Fibroblast of skin of right quadriceps (primary cell): ENCODE measurements at places on chromosomes 5 and 9.

DNA sequence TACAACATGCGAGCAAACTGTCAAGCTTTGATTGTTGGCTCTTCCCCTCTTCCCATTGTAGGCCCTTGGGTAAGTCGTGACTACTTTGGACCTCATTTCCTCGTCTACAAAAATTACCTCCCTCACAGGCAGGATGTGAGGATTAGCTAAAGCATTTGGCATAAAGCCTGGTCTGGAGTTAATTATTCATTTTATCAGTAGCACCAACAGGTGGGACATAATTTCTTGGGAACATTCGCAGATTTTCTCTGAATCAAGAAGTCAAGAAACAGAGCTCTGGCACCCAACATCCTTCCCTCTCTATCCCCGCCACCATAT is 39.9 kb upstream of the SEMA6A start:
- DNase-seq = no peak

DNA sequence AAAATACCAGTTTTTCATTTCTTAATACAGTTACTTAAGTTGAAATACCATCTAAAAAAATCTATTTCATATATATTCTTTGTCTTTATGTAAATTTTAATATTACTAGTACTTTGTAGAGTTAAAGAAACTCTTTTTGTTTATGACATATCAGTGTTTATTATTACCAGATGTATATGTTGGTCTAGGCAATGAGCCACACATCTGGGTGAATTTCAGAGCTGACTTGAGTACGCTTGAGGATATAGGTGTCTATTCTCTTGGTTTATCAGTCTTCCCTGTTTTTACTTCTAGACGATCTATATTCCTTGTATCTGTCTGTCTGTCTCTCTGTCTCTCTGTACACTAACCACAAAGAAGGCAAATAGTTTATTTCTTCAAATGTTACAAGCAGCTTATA is 2.9 kb downstream of the SMAD5 start:
- peak; percentile 33 for DNase-seq

DNA sequence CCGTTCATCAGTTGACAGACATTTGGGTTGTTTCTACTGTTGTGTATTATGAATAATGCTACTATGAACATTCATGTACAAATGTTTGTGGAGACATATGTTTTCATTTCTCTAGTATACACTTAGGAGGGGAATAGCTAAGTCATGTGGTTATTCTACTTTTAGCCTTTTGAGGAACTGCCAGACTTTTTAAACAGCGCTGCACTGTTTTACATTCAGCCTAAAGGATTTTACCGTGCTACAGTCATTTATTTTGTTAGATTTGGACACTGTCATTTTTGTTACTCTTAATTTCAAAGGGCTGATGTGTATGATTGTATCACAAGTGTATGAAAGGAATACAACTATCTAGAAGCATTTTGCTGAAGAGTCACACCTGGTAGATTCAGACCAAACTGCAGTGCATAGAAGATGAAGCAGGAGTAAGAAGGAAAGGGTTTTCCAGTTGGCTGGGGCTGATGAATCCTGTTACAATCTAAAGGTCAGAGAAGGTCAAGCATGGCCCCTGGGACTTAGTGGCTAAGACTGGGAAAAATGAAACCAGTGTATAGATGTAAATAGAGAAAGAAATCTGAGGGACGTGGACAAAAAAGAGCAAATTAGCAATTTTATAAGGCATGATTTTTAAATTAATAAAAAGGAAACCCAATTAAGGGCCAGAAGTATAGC is 509.7 kb downstream of the PSAT1 start:
- DNase-seq = no peak

- DNase-seq = no peak
Observed at GRCh38 chr5:69083412-69083811, 10.4 kb upstream of the SLC30A5 start.

GRCh38 chr9:88164850-88165249 is 26.6 kb upstream of the SPATA31C2 start:
- DNase-seq = no peak

DNA sequence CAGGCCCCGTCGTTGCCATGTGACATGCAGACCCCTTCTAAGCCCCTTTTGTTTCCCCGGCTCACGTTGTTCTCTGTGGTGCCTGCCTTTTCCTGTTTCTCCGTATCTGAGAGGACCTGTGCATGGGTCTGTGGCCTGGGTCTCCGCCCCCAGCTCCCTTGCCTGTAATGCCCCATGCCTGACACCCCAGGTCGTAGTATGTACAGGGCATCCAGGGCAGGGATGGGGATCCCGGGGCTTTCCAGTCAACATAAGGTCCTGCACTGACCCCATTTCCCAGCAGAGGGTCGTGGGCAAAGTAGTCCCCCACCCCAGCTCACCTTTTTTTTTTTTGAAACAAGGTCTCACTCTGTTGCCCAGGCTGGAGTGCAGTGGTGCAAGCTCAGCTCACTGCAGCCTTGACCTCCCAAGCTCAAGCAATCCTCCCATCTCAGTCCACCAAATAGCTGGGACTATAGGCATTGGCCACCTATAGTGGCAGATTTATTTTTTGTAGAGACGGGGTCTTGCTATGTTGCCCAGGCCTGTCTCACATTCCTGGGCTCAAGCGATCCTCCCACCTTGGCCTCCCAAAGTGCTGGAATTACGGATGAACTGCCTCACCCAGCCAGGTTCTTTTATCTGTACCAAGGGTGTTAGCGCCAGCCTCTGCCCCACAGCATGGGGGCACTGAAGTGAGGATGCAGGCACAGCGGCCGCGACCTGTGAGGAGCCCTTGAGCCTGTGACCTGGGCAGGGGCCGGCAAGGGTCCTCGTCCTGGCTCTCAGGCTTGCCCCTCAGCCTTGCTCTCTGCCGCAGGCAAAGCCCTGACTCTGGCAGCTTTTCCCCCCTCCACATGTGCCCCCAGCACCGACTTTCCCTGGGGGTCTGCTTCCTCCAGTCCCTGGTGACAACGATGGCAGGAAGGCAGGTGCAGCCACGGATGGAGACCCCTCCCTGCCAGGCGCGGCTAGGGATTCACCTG is 19.1 kb upstream of the QSOX2 start:
- DNase-seq = no peak

DNA sequence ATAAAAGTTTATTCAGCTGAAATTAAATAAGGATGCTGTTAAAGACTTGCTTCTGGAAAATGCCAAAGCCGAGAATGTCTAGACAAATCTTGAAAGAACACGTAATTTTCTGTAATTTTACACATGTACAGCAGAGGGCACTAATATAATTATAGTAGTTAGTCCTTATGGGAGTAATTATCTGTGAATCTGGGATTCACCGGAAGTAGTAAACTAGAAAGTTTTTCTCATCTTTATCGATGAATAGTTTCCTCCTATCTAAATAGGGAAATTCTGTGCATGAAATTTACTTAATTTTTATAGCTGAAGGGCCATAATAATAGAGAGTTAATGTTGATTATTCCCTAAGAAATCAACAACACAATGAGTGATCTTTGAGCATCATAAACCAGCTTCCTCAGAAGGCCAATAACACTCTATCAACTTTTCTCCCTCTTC is 18.4 kb upstream of the CNTLN start:
- DNase-seq = peak; percentile 55

- no peak for DNase-seq
Observed at GRCh38 chr9:69134412-69134811, 39.7 kb upstream of the TJP2 start.

- no peak for DNase-seq
Observed at GRCh38 chr5:60851626-60852025, 7.6 kb upstream of the ELOVL7 start.

DNA sequence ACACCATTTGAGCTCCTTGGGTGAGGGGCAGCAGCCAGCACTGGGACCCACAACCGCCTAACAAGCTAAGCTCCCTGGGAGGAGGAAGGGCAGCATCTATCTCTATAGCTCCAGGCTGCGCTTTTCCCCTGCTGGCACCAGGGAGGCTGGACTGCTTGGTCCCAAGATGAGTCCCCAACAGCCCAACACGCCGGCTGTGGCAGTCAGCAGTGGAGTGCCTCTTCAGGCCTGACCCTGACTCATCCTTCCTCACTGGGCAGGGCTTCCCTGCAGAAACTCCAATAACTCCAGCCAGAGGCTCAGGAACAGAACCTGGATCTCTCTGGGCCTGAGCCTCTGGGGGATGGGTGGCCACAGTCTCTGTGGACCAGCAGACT is 113.7 kb upstream of the ADAMTS16 start:
- DNase-seq = no peak

DNA sequence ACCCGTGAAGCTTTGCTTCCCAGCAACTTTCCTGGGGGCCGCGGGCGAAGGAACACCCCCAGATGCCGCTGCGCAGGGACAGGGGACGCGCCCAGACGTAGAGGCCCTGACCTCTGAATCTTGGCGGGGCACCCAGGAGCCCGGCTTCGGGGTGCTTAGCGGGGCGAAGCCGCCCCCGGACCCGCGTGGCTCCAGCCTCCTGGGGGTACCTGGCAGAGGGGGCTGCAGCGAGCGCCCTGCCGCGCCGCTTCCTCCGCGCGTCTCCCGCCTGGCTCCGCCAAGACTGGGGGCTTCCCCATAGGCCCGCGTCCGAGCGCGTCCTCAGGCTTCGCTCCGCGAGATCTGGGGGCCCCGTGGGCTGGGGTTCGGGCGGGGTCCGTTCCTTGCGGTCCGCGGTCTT is 23.0 kb upstream of the ZNF782 start:
- no peak for DNase-seq

- DNase-seq = no peak
Observed at GRCh38 chr5:57531333-57531732, 48.7 kb upstream of the ACTBL2 start.

DNA sequence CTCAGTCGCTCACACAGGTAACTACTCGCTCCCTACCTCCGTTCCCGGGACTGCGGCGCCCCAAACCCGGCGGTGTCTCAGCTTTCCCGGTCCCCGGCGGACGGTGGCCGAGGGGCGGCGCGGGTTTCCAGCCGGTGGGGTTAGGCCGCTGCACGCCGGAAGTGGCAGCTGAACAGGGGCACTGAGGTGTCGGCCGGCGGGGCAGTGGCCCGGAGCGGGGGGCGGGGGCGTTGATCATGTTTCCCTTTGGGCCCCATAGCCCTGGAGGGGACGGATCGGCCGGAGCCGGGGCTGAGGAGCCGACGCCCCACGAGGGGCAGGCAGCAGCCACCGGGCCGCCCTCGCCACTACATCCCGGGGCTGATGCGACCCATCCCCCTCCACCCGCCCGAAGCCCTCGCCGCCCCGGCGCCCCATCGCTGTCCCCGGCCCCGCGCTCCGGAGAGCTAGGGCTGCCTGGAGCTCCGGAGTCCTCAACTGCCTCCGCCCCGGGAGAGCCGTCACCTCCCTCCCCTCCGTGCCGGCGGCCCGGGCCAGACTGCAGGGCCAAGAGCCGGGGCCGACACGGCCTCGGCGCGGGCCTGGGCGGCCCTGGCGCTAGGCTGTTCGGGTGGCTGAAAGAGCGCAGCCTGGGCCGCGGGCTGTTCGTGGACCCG is at the start of gene DCAF10:
Gene DCAF10 (plus strand): TSS at position 167 of the 656 bp plus-strand sequence. CDS start 70 bp downstream, at position 237.
- peak; percentile 84 for DNase-seq

DNA sequence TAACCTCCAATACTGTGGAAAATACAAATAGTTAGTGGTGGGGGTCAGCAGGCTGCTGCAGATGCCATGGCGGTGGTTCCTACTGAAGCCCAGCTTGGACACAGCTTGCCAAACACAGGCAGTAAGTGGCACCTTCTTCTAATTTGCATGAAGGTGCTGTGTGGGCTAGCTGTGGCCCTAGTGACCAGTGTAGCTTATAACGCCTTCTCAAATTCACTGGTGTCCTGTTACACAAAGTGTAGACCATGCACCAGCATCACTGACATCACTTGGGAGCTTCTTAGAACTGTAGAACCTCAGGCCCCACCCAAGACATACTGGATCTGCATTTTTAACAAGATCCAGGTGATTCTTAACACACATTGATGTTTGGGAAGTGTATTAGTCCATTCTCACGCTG is 58.8 kb upstream of the TGFBR1 start:
- DNase-seq = no peak

DNA sequence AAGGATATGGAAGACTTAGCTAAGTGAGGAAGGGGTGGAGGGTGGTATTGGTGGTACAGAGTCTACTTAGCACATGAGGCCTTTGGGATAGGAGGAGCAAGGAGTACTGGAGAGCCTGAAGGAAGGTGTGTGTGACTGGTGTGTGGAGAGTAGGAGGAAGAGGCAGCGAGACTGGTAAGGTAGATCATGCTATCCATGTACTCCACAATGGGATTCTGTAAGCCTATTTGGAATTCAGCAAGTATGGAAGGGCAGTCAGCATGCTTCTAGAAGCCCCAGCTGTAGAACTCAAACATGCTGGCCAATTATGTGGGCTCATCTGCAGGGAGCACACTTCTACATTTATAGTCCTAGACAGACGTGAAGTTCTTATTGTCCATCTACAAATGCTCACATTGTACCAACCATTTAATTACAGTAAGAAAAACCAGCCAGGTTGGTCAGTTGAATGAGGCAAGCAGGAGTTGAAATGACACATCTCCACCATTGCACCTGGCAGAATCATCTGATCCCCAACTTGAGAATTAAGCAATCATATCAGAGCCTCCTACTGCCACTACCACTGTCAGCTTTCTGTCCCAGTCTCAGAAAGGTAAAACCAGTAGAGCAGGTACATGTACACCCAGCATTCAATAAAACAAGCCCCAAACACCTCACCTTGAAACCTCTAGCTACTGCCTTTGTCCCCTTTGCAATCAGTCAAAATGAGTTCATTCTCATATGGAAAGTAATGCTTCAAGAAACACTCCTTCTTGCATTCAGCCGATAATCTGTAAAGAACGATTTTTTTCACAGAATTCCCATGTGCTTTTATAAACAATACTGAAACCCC is 60.9 kb upstream of the GLRX start:
- no peak for DNase-seq

GRCh38 chr9:27888661-27889295 is 315.5 kb upstream of the C9orf72 start:
- DNase-seq = no peak

DNA sequence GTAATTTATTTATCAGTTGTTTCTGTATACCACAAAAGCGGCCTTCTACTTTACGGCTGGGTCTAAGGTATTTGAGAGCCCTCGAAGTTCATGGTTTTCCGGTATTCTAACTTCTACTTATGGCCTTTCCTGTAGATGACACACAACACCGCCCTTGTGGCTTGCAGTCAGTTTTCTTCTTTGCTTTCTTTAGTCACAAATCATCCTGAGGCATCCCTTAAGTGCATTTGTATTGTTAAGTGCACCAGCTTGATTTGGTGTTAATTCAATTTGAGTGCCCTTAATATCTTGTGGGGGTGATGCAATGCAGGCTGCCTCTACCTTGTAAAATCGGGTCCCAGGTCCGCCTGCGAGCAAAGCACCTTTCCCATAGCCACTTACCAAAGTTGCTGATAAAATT is 511.9 kb downstream of the CCDC171 start:
- no peak for DNase-seq

DNA sequence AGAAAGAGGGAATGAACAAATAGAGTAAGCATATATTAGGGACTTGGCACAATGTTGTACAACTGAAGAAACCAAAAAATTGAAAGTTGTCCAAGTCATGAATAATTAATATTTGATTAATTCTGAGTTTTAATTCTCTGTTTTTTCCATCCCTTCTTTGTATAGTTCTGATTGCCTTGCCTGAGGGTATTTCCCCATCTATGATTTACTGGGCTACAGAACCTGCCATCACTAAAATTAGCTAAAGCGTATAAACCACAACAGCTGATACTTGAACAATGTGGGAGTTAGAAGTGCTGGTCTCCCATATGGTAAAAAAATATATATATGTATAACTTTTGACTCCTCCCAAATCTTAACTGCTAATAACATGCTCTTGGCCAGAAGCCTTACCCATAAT is 1253.5 kb upstream of the CDH6 start:
- DNase-seq = no peak

- no peak for DNase-seq
Observed at GRCh38 chr5:76125346-76125745, 42.2 kb downstream of the SV2C start.
